ENCODE measurements at places on chromosomes 13 and 19.

DNA sequence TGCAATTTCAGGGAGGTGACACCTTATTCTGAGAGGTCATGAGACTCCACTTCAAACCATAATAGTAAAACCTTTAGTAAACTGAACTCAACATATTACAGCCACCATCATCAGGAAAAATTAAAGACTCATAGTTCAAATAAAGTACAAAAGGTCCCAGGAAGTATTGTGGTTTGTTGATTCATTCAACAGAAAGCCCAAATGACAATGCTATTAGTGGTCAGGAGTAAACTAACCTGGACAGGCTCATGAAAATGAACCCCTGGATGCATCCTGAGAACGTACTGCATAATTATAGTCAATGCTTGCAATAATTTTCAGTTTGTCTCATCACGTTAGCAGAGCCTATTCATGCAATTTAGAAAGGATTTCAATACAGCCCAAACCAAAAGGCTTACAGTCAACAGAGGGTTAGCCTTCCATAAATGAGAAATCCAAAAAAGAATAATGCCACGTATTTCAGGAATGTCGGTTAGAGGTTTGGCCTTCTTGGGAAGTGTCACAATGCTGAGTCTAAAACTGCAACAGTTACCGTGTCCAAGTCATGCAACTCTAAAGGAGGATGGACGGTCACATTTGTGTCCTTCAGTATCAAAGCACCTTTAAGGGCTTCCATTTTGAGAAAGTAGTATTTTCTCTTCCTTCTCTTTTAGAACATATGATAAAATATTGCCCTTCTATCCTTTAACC, 280.8 kb downstream of the ABCC4 start:
- H3K4me3 ChIP-seq: no peak overlapping the region
- no peak overlapping the region for H3K27ac ChIP-seq
- no peaks in the 10 kb centered on the region for H3K27me3 ChIP-seq
- H3K36me3 ChIP-seq: no peaks in the 10 kb centered on the region

DNA sequence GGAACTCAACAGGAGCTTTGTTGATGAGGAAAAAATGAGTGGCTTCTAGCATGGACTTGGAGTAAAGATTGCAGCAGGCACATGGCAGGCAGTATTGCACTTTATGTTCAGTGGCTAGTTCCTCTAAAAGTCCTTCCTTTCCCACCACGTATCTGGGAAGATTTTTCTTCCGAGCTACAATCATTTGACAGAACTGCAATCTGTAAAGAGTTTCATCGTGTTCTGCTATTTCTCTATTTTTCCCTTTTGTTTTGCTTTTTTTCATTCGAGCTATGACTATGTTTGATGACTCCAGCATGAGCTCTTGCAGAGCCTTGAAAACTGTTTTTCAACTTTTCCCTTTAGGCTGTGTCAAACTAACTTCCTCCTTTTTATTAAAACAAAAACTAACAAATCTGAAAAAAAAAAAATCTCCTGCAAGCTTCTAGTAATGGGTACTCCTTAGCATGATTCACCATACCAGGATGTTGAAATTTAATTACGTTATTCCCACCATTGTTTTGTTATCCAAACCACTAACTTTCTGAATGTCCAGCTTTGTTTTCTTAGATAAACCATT, 12.3 kb downstream of the CLDN10 start:
- no peak overlapping the region for H3K27ac ChIP-seq
- no peak overlapping the region for H3K4me3 ChIP-seq
- DNase-seq: no peak
- H3K27me3 ChIP-seq: no peaks in the 10 kb centered on the region
- H3K36me3 ChIP-seq: no peaks in the 10 kb centered on the region

GRCh38 chr13:39804332-39805210, 149.1 kb downstream of the COG6 start:
- no peaks in the 10 kb centered on the region for H3K4me1 ChIP-seq
- no peak for DNase-seq
- H3K36me3 ChIP-seq: no peaks in the 10 kb centered on the region
- no peaks in the 10 kb centered on the region for H3K27me3 ChIP-seq

DNA sequence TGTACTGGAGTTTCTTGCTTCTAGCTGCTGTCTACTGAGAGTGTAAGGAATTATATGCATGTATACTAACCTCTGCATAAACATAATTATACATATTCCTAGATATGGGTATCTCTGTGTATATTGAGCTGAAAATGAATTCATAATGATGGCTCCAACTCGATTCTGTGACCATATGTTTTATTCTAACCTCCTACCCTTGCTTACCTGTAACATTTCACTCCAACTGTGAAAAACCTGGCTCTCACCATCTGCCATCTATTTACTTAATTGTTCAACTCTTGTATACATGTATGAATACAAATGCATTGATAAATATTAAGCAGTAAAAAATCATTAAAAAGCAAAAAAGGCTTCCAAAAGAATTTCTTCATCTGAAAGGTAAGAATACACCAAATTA, 1729.5 kb upstream of the SPRY2 start:
- DNase-seq: no peak
- H3K27ac ChIP-seq: no peak overlapping the region
- H3K27me3 ChIP-seq: no peaks in the 10 kb centered on the region
- no peaks in the 10 kb centered on the region for H3K4me1 ChIP-seq

- no peak for DNase-seq
- no peaks in the 10 kb centered on the region for H3K36me3 ChIP-seq
- no peak overlapping the region for H3K27ac ChIP-seq
- H3K4me3 ChIP-seq: peak overlapping the region; percentile 59
These were observed 1.0 kb downstream of the GPC5 start for GRCh38 chr13:91399189-91400062.

DNA sequence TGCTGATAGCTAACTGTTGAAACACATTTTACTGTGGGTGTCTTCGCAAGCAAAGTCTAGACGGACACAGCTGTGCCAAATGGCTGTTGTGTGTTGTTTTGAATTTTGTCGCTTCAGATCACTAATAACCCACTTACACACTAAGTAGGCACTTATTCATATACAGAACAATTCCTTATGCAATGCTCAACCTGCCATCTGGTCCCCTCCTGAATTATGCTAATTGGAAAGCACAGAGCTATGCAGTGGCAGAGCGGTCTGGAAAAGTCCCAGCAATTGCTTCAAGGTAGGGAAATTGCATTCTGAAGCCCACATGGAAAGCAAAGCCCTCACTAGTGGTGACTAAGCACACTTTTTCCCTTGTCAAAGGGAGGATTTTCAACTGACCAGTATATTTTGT, 69.9 kb downstream of the C13orf42 start:
- no peak for DNase-seq
- H3K27ac ChIP-seq: no peak overlapping the region
- H3K27me3 ChIP-seq: no peaks in the 10 kb centered on the region
- no peaks in the 10 kb centered on the region for H3K4me1 ChIP-seq

GRCh38 chr19:45477186-45477585, 9.4 kb downstream of the FOSB start:
- no peaks in the 10 kb centered on the region for H3K36me3 ChIP-seq
- H3K4me3 ChIP-seq: no peak overlapping the region
- no peak overlapping the region for H3K27ac ChIP-seq
- H3K27me3 ChIP-seq: peaks cover 26% of the 10 kb centered on the region

DNA sequence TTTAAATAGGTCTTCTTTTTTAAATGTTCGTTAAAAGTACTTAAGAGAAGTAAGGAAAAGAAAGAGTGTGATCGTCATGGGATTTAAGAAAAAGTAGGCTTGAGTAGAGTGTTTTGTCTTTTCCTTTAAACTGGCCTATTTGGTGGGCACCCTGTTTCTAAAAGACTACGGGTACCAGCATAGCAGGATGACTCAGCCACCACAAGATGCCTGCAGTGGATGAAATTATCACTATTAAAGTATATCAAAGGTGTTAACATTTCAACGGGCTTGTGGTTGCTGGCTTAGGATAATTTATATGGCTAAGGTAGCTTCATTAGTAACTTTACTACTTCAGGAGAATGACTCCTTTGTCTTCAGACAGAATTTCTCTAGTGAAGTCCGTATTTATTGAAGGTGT, 112.6 kb downstream of the STARD13 start:
- H3K36me3 ChIP-seq: no peaks in the 10 kb centered on the region
- no peak for DNase-seq
- H3K4me1 ChIP-seq: peaks cover 39% of the 10 kb centered on the region
- no peak overlapping the region for H3K27ac ChIP-seq

- H3K27me3 ChIP-seq: no peaks in the 10 kb centered on the region
- H3K27ac ChIP-seq: peak overlapping the region; percentile 43
- no peak for DNase-seq
- H3K4me3 ChIP-seq: no peak overlapping the region
- peaks cover 87% of the 10 kb centered on the region for H3K4me1 ChIP-seq
- H3K36me3 ChIP-seq: no peaks in the 10 kb centered on the region
These were observed 67.6 kb downstream of the COL4A2 start for GRCh38 chr13:110374431-110375370.

- no peak for DNase-seq
- no peak overlapping the region for H3K4me3 ChIP-seq
- no peak overlapping the region for H3K27ac ChIP-seq
- H3K27me3 ChIP-seq: no peaks in the 10 kb centered on the region
- H3K4me1 ChIP-seq: peaks cover 10% of the 10 kb centered on the region
- H3K36me3 ChIP-seq: no peaks in the 10 kb centered on the region
These were observed 38.6 kb upstream of the GAS6 start for GRCh38 chr13:113902481-113902880.
